ENCODE measurements at places on chromosomes 12 and 14.
A peak's percentile ranks its signal among the peaks of the same experiment; 100 is the strongest.

GRCh38 chr14:98924046-98924445 is 348.0 kb downstream of the BCL11B start:
- H3K27ac ChIP-seq: no peak overlapping the region
- no peaks in the 10 kb centered on the region for H3K36me3 ChIP-seq
- no peaks in the 10 kb centered on the region for H3K27me3 ChIP-seq
- H3K4me3 ChIP-seq: no peak overlapping the region
- no peaks in the 10 kb centered on the region for H3K4me1 ChIP-seq

- H3K4me1 ChIP-seq: no peaks in the 10 kb centered on the region
- no peak overlapping the region for H3K27ac ChIP-seq
- no peak for DNase-seq
- H3K4me3 ChIP-seq: no peak overlapping the region
- H3K36me3 ChIP-seq: no peaks in the 10 kb centered on the region
Measured at GRCh38 chr14:35286003-35286600, 6.1 kb upstream of the PSMA6 start.

- peak overlapping the region; percentile 73 for H3K27ac ChIP-seq
- peak overlapping the region; percentile 9 for H3K4me3 ChIP-seq
- DNase-seq: peak; percentile 64
- peaks cover 14% of the 10 kb centered on the region for H3K4me1 ChIP-seq
Measured at GRCh38 chr12:19683178-19683927, 244.1 kb downstream of the AEBP2 start.

GRCh38 chr12:53935383-53936341 is 3.0 kb upstream of the HOXC13 start:
- H3K27me3 ChIP-seq: peaks cover 11% of the 10 kb centered on the region
- peaks cover 21% of the 10 kb centered on the region for H3K4me1 ChIP-seq
- no peak overlapping the region for H3K4me3 ChIP-seq
- no peak for DNase-seq
- no peaks in the 10 kb centered on the region for H3K36me3 ChIP-seq

- H3K4me3 ChIP-seq: no peak overlapping the region
- H3K27ac ChIP-seq: no peak overlapping the region
- peaks cover 15% of the 10 kb centered on the region for H3K27me3 ChIP-seq
- no peak for DNase-seq
- H3K36me3 ChIP-seq: no peaks in the 10 kb centered on the region
Measured at GRCh38 chr14:24054324-24054641, 2.5 kb downstream of the CARMIL3 start.

DNA sequence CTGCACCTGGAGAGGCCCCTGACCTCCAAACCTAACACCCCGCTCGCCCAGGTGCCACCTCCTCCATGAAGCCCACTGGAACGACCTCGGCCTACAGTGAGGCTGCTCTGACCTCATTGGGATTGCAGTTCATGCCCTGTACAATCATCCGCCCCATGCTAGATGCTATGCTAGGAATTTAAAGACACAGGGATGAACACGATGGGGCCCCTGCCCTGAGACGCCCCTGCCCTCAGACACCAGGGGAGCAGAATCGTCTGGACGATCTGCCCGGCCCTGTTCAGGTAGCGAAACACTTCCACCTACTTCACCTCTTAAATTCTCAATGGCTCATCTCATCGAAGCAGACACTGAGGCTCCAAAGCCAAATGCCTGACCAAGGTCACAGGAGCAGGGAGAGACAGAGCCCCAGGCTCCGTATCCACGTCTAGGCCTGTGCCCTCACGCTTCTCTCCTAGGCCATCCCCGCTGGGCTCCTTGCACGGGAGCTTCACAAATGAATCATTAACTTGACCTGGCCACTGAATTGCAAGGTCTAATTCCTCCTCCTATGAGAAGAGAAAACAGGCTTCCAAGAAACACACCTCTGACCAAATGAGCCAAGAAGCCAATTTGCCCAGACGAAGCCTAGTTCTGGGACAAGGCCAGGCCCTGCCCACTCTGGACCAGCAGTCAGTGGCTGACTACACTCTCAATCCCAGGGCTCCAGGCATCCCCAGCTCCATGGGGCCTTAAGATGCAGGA is 35.2 kb downstream of the SCARB1 start:
- H3K4me3 ChIP-seq: no peak overlapping the region
- H3K36me3 ChIP-seq: no peaks in the 10 kb centered on the region
- H3K27me3 ChIP-seq: no peaks in the 10 kb centered on the region
- H3K4me1 ChIP-seq: peaks cover 13% of the 10 kb centered on the region
- H3K27ac ChIP-seq: no peak overlapping the region

- DNase-seq: no peak
- H3K4me1 ChIP-seq: peaks cover 37% of the 10 kb centered on the region
- no peaks in the 10 kb centered on the region for H3K36me3 ChIP-seq
- peak overlapping the region; percentile 30 for H3K27ac ChIP-seq
Measured at GRCh38 chr12:9796346-9796745, 30.9 kb upstream of the KLRF1 start.

DNA sequence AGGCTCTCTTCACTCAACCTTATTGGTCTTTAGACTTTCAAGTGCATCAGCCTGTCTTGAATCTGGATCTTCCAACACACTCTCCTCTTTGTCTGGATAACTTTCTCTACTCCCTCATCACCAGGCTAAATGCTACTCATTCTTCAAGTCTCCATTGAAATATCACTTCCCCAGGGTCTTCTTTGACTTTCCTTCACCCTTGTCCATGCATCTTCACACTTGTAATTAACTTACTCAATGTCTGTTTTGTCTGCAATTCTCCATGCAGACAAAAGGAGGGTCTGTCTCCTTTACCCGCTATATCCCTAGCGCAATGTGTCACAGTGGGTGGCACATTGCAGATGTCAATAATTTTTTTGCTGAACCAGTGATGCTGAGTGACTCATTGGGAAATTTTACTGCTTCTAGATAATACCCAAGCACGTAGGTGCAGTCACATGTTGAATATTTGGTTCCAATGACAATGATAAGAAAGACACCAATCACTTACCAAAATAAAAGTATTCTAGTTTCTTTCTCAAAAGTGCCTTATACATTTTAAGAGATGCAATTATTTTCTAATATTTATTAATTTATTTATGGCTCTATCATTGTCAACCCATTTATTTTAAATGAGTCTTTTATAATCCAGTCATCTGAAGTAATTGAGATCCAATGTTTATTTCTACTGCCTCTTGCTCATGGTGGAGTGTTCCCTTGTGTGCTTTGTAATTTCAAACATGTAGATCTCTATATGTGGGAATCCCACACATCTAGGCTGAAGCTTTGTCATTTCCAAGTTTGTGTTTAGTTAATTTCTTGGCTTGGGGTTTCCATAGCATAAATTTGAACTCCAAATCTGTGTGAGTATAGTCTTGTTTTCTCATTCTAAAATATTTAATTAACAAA is 21.7 kb upstream of the RFC5 start:
- H3K27ac ChIP-seq: no peak overlapping the region
- H3K36me3 ChIP-seq: no peaks in the 10 kb centered on the region
- no peaks in the 10 kb centered on the region for H3K4me1 ChIP-seq
- no peak overlapping the region for H3K4me3 ChIP-seq
- no peaks in the 10 kb centered on the region for H3K27me3 ChIP-seq

DNA sequence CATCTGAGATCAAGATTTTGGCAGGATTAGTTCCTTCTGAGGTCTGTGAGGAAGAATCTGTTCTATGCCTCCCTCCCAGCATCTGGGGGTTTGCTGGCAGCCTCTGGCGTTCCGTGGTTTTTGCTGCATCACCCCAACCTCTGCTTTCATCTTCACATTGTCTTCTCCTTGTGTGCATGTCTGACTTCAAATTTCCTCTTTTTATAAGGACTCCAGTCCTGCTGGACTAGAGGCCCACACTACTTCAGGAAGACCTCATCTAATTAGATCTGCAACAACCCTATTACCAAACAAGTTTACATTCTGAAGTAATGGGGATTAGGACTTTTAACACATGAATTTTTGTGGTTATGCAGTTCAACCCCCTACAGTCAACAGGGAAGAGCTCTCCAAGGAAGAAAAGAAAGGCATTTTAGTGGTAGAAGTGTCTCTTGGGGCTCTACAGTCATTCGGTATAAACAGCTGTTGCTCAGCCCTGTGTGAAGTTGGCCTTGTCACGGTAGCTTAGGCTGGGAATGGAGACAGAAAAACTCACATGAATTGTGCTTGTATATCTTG is 89.7 kb downstream of the CAND1 start:
- no peaks in the 10 kb centered on the region for H3K36me3 ChIP-seq
- H3K27me3 ChIP-seq: no peaks in the 10 kb centered on the region
- no peak overlapping the region for H3K4me3 ChIP-seq
- peaks cover 72% of the 10 kb centered on the region for H3K4me1 ChIP-seq

DNA sequence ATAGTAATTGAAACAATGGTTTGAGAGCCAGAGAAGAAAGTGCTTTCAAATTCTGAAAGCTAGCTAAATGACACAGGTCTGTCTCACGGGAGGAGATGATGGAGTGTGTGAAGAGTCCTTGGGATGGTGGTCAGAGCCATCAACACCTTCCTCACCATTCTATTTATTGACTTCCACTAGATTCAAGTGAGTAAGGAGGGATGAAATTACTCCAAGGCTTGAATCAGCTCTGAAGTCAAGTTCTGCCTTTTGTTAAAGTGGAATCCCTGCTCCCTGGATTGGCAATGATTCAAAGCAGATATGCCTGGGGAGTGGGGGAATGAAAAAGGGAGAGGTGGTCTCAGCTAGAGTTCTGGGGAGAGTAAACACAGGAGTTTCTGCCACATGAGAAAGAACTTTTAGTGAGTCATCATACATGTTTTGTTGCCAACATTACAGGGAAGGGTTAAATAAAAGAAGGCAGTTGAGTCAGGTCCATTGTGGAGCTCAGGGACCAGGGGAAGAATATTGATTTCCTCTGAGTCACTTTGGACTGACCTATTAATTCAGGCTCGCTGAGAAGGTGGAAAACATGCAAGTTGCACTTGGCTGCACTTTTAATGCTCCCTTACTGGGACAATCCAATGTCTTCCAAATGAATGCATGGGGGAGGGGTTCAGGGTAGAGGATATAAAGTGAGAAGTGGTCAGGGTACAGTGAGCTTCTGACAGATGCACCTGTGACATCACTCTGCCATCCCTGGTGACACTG is 142.7 kb downstream of the TBX5 start:
- H3K27me3 ChIP-seq: no peaks in the 10 kb centered on the region
- no peak overlapping the region for H3K4me3 ChIP-seq
- no peaks in the 10 kb centered on the region for H3K4me1 ChIP-seq
- no peak overlapping the region for H3K27ac ChIP-seq
- DNase-seq: no peak
- H3K36me3 ChIP-seq: no peaks in the 10 kb centered on the region

DNA sequence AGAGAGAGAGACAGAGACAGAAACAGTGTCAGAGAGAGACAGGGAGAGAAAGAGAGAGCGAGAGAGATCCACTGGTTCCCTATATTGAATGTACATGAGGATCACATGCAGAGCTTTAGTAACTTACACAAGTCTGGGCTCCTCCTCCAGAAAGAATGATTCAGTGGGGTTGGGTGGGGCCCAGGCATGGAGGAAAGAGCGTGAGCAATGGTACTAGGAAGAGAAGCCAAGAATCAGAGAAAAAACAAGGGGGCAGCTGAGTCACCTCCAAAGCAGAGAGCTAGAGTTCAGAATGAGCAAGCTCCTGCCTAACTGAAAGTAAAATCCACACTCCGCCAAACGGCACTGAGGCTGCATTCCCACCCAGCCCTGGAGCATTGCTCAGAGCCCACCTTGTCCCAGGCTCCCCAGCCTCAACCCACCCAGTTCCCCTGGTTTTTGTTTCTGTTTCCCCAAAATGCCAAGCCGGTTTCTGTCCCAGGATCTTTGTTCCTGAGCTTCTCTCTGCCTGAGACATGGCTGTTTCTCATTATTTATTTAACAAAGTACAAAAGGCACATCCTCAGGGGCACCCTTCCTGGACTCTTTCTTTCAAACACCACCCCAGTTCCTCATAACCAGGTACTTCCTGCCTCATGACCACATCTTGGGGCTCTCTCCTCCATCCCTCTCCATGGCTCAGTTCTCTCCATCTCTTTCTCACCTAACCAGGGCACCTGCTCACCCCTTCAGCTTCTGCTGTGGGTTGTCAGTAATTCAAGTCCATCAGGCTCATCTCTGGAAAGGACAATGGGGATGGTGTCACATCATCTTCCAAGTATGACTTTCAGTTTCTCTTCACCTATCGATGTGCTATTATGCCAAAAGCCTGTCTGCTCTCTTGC is 670.3 kb upstream of the TBX3 start:
- H3K27me3 ChIP-seq: no peaks in the 10 kb centered on the region
- no peaks in the 10 kb centered on the region for H3K36me3 ChIP-seq
- DNase-seq: peak; percentile 89
- H3K27ac ChIP-seq: peak overlapping the region; percentile 90
- H3K4me1 ChIP-seq: peaks cover 23% of the 10 kb centered on the region
- H3K4me3 ChIP-seq: peak overlapping the region; percentile 31

- peak; percentile 35 for DNase-seq
- H3K4me3 ChIP-seq: no peak overlapping the region
- H3K4me1 ChIP-seq: no peaks in the 10 kb centered on the region
- H3K36me3 ChIP-seq: no peaks in the 10 kb centered on the region
- H3K27ac ChIP-seq: no peak overlapping the region
- no peaks in the 10 kb centered on the region for H3K27me3 ChIP-seq
Measured at GRCh38 chr12:34394211-34395055, 372.1 kb downstream of the ALG10 start.

DNA sequence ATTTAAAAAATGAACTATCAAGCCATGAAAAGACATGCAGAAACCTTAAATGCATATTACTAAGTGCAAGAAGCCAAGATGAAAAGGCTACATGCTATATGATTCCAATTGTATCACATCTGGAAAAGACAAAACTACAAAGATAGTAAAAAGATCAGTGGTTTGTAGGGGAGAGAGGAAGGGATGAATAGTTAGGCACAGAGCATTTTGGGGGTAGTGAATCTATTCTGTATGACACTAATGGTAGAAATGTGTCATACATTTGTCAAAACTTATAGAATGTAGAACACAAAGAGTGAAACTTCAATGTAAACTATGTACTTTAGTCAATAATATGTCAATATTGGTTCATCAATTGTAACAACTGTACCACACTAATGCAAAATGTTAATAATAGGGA is 20.8 kb downstream of the TXNDC16 start:
- H3K27ac ChIP-seq: no peak overlapping the region
- H3K36me3 ChIP-seq: 0 out of 2 replicates have a peak, but pooled peaks cover 2% of the 10 kb centered on the region
- H3K27me3 ChIP-seq: no peaks in the 10 kb centered on the region

- no peaks in the 10 kb centered on the region for H3K4me1 ChIP-seq
- no peaks in the 10 kb centered on the region for H3K36me3 ChIP-seq
- H3K27me3 ChIP-seq: no peaks in the 10 kb centered on the region
- no peak overlapping the region for H3K27ac ChIP-seq
- H3K4me3 ChIP-seq: no peak overlapping the region
Measured at GRCh38 chr12:109673884-109674283, 39.7 kb upstream of the FAM222A start.

DNA sequence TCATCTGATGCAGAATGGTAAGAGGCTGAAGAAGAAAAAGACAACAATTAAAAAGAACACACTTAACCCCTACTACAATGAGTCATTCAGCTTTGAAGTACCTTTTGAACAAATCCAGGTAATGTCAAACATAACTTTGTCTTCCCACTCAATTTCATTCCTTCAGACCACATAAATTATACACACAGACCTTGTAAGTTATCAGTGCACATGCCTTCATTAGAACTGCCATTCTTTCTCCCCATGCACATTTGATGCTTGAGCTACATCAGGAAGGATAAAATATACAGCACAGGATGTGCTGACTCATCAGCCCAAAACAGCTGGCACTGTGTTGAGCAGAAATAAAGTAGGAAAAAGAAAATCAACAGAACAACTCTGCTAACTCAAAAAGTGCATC is 246.7 kb downstream of the PAWR start:
- H3K36me3 ChIP-seq: peaks cover 14% of the 10 kb centered on the region
- peaks cover 24% of the 10 kb centered on the region for H3K4me1 ChIP-seq

GRCh38 chr12:47819138-47819895 is 386 bp downstream of the HDAC7 start:
- peak; percentile 55 for DNase-seq
- H3K4me1 ChIP-seq: peaks cover 53% of the 10 kb centered on the region
- no peaks in the 10 kb centered on the region for H3K27me3 ChIP-seq
- peak overlapping the region; percentile 94 for H3K27ac ChIP-seq
- H3K4me3 ChIP-seq: peak overlapping the region; percentile 94
- H3K36me3 ChIP-seq: peaks cover 36% of the 10 kb centered on the region

- no peaks in the 10 kb centered on the region for H3K4me1 ChIP-seq
Measured at GRCh38 chr14:89388853-89389252, 28.2 kb downstream of the FOXN3 start.

Data from SJSA1 (cell line).